Thoracic aorta (tissue), 2 donors: ENCODE measurements at places on chromosomes 5 and 9.
A peak's percentile ranks its signal among the peaks of the same experiment; 100 is the strongest.

GRCh38 chr5:135711911-135712310, 122.6 kb upstream of the SLC25A48 start:
- no peak overlapping the region for H3K27ac ChIP-seq
- H3K36me3 ChIP-seq, result no peaks in the 10 kb centered on the region
- DNase-seq, result no peak
- H3K4me1 ChIP-seq, result no peaks in the 10 kb centered on the region

GRCh38 chr5:55538661-55539060, 3.9 kb upstream of the PLPP1 start:
- H3K36me3 ChIP-seq, result no peaks in the 10 kb centered on the region
- peak overlapping the region; percentile 15 for H3K4me3 ChIP-seq
- no peaks in the 10 kb centered on the region for H3K27me3 ChIP-seq

- no peak overlapping the region for H3K27ac ChIP-seq
- DNase-seq, result no peak
- no peak overlapping the region for H3K4me3 ChIP-seq
- H3K36me3 ChIP-seq, result no peaks in the 10 kb centered on the region
Measured at GRCh38 chr5:107104040-107104995, 566.4 kb downstream of the EFNA5 start.

GRCh38 chr9:19119801-19120440, 7.4 kb downstream of the PLIN2 start:
- no peak overlapping the region for H3K27ac ChIP-seq
- H3K4me1 ChIP-seq, result no peaks in the 10 kb centered on the region
- no peak for DNase-seq
- H3K4me3 ChIP-seq, result no peak overlapping the region
- no peaks in the 10 kb centered on the region for H3K27me3 ChIP-seq

DNA sequence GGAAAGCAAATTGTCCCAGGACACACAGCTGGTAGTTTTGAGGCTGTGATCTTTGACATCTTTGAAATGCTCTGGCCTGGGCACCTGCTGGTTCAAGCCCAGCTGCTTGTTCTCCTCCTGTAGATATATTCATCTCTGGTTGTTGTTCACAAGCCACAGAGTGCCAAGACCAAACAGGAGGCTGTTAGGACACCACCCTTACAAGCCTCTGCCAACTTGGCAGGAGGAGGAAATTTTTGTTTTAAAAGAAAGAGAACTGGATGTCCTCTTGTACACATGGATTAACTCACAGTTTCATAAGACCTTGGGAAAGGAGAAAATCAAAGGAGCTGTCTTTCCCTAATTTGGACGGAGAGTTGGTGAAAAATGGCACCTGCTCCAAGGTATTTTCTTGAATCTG, 8.5 kb upstream of the ZFP62 start:
- H3K4me1 ChIP-seq, result peaks cover 6% of the 10 kb centered on the region
- no peak overlapping the region for H3K27ac ChIP-seq
- H3K36me3 ChIP-seq, result no peaks in the 10 kb centered on the region
- no peak overlapping the region for H3K4me3 ChIP-seq
- no peak for DNase-seq
- H3K27me3 ChIP-seq, result no peaks in the 10 kb centered on the region

- H3K4me1 ChIP-seq, result no peaks in the 10 kb centered on the region
- H3K4me3 ChIP-seq, result no peak overlapping the region
- no peaks in the 10 kb centered on the region for H3K36me3 ChIP-seq
Measured at GRCh38 chr5:112586596-112587062, 151.1 kb upstream of the APC start.

- H3K4me1 ChIP-seq, result no peaks in the 10 kb centered on the region
- H3K36me3 ChIP-seq, result no peaks in the 10 kb centered on the region
- H3K27me3 ChIP-seq, result no peaks in the 10 kb centered on the region
- peak within 1 kb of the TSS; percentile 25 for H3K4me3 ChIP-seq
Measured at GRCh38 chr5:140833993-140834392, at the start of gene PCDHA7. TSS of gene PCDHA7 (plus strand) at chr5:140834269. CDS start at chr5:140834384, 115 bp downstream.

DNA sequence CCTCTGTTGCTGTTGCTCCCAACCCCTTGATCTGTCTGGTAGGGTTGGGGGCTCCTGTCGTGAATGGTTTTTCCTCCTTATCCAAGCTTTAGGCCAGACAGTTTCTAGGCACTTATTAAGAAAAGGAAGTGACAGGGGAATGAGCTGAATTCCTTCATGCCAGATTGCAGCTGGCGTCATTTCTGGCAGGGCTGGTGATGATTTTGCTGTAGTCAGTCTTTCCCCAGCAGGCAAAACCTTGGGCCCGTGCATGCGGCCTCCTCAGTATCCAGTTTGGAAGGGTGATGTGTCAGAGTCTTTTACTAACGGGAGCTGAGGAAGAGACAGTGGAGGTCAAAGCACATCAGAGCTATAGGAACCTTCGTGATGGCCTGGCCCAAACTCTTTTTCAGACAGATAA, 58.8 kb downstream of the COL27A1 start:
- H3K27ac ChIP-seq, result peak overlapping the region; percentile 76
- H3K27me3 ChIP-seq, result no peaks in the 10 kb centered on the region
- peaks cover 47% of the 10 kb centered on the region for H3K4me1 ChIP-seq
- H3K4me3 ChIP-seq, result no peak overlapping the region
- peak; percentile 55 for DNase-seq
- H3K36me3 ChIP-seq, result peaks cover 7% of the 10 kb centered on the region

GRCh38 chr9:89701221-89701798, 96.5 kb downstream of the GADD45G start:
- DNase-seq, result no peak
- H3K36me3 ChIP-seq, result no peaks in the 10 kb centered on the region
- H3K27me3 ChIP-seq, result no peaks in the 10 kb centered on the region

DNA sequence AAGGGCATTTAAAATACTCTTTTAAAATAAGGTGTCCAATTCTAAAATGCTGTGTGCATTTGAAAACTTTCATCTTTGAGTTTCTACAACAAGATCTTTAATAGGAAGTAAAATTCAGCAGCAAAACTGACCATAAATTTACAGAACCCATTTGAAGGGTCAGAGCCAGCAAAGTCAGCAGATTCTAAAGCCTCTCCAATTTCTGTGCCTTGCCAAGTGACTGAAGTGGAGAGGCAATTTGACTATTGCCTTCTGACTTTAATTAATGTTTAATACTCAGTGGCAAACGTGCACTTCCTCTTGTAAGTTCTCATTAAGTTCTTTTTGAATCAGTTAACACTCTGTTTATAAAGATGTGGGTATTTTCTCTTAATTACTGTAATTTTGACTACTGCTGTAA, 155.2 kb downstream of the BAAT start:
- no peak overlapping the region for H3K4me3 ChIP-seq
- H3K27me3 ChIP-seq, result no peaks in the 10 kb centered on the region

- H3K4me1 ChIP-seq, result no peaks in the 10 kb centered on the region
- no peaks in the 10 kb centered on the region for H3K36me3 ChIP-seq
- H3K4me3 ChIP-seq, result no peak overlapping the region
- no peaks in the 10 kb centered on the region for H3K27me3 ChIP-seq
- no peak for DNase-seq
- no peak overlapping the region for H3K27ac ChIP-seq
Measured at GRCh38 chr5:111707630-111708164, 49.3 kb downstream of the NREP start.

DNA sequence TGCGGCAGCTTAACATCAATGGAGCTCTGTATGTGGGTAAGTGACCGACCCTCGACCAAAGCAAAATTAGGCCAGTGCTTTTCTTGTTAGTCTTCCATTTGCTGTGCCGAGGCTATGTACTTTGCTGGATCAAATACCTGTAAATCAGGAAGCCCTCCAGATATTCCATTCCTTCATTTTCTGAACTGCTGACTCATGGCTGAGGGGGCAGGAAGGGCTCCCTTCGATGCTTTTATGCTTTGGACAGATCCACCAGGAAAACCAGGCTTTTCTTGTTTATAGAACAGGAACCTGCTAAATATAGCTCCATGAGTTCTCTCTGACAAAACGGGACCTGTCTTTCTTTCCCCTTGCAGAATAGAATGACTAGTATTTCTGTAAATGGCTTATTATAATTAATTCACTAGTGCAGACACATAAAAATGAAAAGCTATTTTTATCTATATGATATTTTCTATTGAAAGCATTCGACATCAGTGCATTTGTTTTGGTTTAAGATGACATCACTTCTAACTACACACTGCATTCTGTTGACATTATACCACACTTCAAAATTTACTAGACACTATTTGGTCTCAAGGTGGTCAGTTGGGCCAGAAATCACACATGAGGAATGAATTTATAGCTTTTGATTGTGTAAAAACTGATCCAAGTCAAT, 93.3 kb downstream of the LIFR start:
- H3K4me3 ChIP-seq, result no peak overlapping the region
- peaks cover 42% of the 10 kb centered on the region for H3K4me1 ChIP-seq
- no peaks in the 10 kb centered on the region for H3K27me3 ChIP-seq

DNA sequence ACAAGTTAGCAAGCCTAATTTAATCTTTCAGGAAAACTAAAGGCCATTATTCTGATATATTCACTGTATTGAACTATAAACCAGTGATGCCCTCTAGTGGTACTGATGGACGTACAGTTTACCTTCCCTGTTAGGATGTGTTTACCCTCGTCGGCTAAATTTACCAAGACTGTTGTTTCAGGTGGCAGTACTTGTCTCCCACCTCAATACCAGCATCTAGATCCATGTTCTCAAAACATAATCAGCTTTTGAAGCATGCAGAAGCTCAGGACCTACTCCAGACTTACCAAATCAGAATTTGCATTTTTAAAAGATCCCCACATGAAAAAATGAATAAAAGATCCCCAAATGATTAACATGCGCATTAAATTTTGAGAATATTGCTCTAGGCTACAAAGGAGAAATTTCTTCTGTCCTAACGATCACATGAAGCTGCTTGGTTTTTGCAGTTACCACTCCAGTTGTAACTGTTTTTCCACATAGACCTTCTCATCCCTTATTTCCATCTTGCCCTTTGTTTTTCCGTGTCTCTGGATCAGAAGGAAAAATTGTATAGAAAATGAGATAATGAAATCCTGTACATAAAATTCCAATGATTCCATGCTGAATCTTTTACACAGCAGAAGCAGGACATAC, 3.2 kb upstream of the BAAT start:
- peaks cover 6% of the 10 kb centered on the region for H3K36me3 ChIP-seq
- no peak overlapping the region for H3K27ac ChIP-seq
- DNase-seq, result no peak

GRCh38 chr5:171601266-171601881, 181.9 kb downstream of the FGF18 start:
- no peaks in the 10 kb centered on the region for H3K27me3 ChIP-seq
- no peak overlapping the region for H3K4me3 ChIP-seq
- H3K36me3 ChIP-seq, result no peaks in the 10 kb centered on the region
- no peak overlapping the region for H3K27ac ChIP-seq
- DNase-seq, result no peak
- peaks cover 4% of the 10 kb centered on the region for H3K4me1 ChIP-seq

DNA sequence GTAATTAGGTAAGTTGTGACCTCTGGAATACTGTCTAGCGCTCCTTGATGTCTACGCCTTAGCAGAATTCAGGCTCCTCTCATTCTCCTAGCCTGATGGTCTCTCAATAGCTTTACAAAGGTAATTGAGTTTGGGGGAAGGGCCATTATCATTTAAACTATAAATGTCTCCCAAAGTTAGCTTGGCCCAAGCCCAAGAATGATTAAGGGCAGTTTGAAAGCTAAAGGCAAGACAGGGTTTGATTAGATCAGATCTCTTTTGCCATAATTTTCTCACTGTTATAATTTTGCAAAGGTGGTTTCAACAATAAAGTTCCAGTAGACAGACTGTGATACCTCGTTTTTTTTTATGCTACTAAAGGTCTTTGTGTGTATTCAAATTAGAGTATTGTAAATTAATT, 3.7 kb upstream of the SLC30A5 start:
- H3K4me3 ChIP-seq, result no peak overlapping the region
- peaks cover 7% of the 10 kb centered on the region for H3K4me1 ChIP-seq
- no peak overlapping the region for H3K27ac ChIP-seq
- no peak for DNase-seq
- no peaks in the 10 kb centered on the region for H3K36me3 ChIP-seq

- no peak for DNase-seq
- H3K27ac ChIP-seq, result no peak overlapping the region
- H3K4me1 ChIP-seq, result no peaks in the 10 kb centered on the region
- no peak overlapping the region for H3K4me3 ChIP-seq
- no peaks in the 10 kb centered on the region for H3K36me3 ChIP-seq
Measured at GRCh38 chr5:36723912-36724311, 117.5 kb downstream of the SLC1A3 start.

- no peak overlapping the region for H3K4me3 ChIP-seq
- H3K36me3 ChIP-seq, result no peaks in the 10 kb centered on the region
- H3K4me1 ChIP-seq, result no peaks in the 10 kb centered on the region
- no peaks in the 10 kb centered on the region for H3K27me3 ChIP-seq
- no peak overlapping the region for H3K27ac ChIP-seq
Measured at GRCh38 chr5:347712-348284, 26.3 kb downstream of the AHRR start.

DNA sequence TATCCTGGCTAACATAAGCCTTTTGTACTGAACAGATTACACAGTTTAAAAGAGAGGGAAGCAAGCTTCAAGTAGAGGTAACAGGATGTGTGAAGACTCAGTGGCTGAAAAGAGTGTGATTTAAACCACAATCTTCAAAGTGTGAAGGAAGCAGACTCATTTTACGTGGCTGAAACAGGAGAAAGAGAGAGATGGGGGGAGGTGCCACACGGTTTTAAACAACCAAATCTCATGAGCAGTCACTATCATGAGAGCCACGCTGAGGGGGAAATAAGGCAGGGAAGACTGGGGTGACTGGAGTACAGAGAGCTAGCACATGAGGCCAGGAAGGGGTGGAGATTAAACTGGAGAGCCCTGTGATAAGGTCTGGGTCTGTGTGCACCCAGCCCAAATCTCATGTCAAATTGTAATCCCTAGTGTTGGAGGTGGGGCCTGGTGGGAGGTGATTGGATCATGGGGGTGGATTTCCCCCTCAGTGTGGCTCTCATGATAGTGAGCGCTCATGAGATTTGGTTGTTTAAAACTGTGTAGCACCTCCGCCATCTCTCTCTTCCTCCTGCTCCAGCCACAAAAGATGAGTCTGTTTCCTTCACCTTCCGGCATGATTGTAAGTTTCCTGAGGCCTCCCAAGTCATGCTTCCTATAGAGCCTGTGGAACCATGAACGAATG, 318.6 kb upstream of the CD180 start:
- H3K27ac ChIP-seq, result no peak overlapping the region
- H3K4me1 ChIP-seq, result no peaks in the 10 kb centered on the region
- H3K27me3 ChIP-seq, result no peaks in the 10 kb centered on the region
- H3K4me3 ChIP-seq, result no peak overlapping the region
- no peak for DNase-seq
- no peaks in the 10 kb centered on the region for H3K36me3 ChIP-seq

GRCh38 chr5:142671801-142672200, 14.1 kb downstream of the FGF1 start:
- no peak for DNase-seq
- H3K36me3 ChIP-seq, result no peaks in the 10 kb centered on the region
- no peak overlapping the region for H3K4me3 ChIP-seq
- no peak overlapping the region for H3K27ac ChIP-seq

DNA sequence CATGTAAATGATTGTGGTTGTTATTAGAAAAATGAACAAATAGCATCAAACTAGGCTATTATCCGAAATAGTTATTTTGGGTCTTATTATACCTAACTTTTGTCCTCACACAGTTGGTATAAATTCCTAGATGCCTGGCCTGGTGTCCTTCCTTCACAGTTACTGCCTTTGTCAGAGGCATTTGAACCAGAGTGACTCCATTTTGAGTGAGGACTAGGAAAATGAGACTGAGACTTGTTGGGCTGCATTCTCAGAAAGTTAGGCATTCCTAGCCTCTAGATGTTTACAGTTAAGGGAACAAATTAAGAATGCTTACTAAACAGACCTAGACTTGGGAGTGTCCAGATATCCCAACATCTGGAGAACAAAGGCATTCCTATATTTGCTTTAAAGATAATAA, 283.5 kb upstream of the C9orf72 start:
- DNase-seq, result no peak
- no peaks in the 10 kb centered on the region for H3K27me3 ChIP-seq
- no peak overlapping the region for H3K4me3 ChIP-seq
- no peaks in the 10 kb centered on the region for H3K36me3 ChIP-seq
- no peaks in the 10 kb centered on the region for H3K4me1 ChIP-seq

- H3K36me3 ChIP-seq, result no peaks in the 10 kb centered on the region
- DNase-seq, result no peak
- H3K27me3 ChIP-seq, result no peaks in the 10 kb centered on the region
Measured at GRCh38 chr9:119802133-119802532, 432.9 kb upstream of the BRINP1 start.
